ENCODE measurements at places on chromosomes 11 and 22.

DNA sequence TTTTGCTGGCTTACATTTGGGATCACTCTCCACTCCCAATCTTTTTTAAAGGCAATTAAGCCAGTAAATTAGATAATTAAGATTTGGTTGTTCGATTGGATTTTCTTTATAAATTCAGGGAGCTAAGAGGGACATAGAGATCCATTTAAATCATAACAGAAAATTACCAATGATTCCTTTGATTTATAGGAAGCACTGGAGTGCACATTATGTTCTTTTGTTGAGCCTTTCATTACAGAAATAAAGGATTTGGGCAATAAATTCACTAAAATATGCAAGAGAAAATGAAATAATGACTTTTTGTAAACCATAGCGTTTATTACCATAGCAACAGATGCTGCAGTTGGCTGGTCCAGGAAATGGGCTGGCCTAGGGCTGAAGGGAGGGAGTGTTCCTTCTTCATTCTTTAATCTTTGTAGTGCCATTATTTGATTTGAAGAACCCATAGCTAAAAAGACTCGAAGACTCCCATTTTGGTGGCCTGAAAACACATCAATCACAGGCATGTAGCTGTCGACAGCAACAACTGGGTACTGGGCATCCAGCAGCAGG, 73.0 kb downstream of the C2CD3 start:
- DNase-seq, result no peak

DNA sequence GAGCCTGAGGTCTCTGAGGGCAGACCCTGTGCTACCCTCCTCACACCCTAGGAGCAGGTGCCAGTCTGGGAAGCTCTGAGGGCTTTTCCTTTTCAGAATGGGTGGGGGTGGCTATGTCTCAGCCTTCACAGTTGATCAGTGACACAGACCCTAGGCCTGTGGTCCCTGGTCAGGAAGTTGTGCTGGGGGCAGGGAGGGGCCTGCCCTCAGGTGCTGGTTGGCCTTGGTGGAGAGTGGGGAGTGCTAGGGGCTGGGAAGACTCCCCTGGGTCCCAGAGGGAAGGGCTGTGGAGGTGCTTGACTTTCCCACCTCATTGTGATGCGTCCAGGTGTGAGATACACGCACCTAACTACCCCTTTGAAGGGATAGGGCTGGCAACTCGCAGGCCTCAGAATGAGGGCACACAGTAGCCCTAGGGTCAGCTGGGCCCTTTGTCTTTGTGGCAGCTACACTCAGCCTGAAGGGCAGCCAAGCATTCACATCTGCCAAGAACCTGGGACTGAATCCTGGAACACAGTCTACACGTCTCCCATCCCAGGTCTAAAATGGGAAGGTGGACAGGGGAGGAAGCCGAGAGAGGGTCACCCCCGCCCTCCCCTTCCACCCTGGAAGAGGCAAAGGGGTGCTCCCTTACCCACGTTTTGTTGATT, 31.2 kb upstream of the ATXN10 start:
- DNase-seq, result no peak

DNA sequence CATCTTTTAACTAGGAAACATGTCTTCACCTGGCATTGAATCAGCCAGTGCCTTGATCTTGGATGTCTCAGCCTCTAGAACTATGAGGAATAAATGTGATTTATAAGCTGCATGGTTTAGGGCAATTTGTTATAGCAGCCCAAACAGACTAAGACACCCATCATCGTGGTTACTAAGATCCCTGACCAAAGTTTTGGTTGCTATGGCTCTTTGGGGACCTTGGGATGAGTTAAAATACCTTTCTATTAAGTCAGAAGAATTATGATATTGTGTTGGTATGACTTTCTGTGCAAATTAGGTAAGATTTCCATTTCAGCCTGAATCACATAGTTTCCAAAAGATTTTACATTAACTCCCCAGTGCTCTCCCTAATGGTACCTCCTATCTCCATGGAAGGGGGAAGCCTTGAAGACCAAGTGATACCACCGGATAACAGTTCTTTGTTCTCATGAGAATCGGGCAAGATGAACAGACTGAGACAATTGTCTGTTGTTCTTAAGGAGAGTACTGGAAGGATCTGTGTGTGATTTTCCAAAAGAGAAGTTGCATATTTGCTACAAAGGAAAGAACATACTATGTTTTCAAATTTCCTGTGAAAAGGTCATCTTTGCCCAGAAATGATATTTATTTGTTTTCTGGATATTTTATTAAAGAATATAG, 60.4 kb upstream of the UBASH3B start:
- DNase-seq, result no peak

DNA sequence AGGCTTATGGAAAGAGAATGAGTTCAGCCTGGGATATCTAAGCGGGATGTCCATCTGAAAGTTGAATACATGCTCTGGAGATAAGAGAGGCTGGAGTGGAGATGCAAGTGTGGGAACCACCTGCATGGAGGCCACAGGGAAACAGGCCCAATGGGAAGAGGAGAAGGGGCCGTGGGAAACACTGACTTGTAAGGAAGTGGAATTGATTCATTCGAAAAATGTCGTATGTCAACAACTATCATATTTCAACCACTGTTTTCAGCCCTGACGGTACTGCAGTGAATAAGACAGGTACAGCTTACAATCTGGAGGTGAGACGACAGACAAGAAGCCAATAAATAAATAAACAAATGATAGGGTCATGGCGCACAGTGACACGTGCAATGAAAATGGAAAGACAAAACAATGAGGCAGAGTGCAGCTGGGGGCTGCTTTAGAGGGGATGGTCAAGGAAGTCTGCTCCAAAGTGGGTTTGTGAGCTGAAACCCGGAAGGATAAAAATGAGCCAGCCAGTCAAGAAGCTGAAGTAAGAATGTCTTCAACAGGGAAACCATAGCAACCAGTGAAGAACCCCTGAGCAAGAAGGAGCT, 35.9 kb downstream of the EFCAB6 start:
- no peak for DNase-seq
